ENCODE measurements at places on chromosomes 1 and 21.

GRCh38 chr1:229230140-229230892 lies 40.6 kb upstream of the RAB4A start:
- DNase-seq, result no peak

DNA sequence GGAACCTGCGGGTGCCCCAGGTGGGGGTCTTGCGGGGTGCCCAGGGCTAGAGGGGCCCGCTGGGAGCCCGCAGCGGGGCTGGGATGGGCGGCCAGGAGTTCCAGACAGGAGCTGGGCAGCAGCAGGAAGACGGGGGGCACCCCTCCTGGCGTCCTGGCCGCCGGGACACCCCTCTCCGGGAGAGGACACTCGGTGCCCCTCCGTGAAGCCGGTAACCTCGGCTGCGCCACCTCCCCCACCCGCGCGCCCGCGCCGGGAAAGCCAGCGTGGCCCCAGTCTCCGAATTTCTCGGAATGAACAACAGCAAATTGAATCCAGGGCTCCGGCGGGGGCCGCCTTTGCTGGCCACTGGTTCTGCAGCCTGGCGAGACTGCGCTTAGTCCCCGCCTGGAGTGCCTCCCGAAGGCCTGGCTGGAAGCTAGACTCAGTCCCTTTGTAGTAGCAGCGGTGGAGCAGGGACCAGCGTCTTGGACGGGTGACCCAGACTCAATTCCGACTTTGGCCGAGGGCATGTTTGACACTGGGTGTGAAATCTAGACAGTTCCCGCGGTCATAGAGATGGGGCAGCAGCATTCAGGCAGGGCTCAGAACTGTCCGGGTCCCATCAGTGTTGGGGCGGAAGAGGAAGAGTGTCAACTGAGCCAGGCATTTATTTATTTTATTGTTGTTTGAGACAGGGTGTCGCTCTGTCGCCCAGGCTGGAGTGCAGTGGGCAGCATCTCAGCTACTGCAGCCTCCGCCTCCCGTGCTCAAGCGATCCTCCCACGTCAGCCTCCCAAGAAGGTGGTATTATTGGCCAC lies 773 bp downstream of the IFNGR2 start:
- peak; percentile 27 for DNase-seq

DNA sequence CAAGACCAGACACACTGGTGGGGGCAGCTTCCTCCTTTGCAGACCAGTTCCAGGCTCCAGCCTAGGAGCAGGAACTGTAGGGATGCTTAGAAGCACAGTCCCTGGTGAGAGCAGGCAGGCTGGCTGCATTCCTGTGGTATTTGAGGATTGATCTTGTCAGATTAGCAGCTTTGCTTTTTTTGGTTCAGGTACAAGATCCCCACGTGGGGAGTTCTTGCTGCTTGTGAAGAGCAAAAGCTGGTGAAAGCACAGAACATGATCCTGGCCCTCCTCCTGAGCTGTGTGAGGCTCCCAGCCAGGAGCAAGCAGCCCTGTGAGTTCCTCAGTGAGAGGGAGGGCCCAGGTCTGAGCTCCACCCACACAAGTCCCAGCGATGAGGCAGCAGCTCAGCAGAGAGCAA lies 75.3 kb upstream of the ARTN start:
- no peak for DNase-seq

DNA sequence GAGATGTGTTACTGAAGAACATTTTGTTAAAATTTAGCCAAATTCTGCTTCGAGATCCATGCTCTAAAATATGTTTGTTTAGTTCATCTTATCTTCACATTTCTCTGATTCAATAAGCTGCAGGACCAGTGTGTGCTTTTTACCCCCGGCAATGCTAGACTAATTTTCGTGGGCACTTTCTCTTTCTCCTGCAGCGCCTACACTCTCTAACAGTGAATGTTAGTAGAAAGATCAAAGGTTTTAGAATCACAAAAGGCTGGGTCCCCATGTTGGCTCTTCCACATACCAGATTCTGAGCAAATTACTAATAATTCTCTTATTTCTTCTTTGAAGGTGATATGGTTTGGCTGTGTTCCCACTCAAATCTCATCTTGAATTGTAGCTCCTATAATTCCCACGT lies 8.5 kb downstream of the CHML start:
- DNase-seq, result no peak

GRCh38 chr1:239053279-239053678 lies 333.1 kb upstream of the CHRM3 start:
- DNase-seq, result no peak

DNA sequence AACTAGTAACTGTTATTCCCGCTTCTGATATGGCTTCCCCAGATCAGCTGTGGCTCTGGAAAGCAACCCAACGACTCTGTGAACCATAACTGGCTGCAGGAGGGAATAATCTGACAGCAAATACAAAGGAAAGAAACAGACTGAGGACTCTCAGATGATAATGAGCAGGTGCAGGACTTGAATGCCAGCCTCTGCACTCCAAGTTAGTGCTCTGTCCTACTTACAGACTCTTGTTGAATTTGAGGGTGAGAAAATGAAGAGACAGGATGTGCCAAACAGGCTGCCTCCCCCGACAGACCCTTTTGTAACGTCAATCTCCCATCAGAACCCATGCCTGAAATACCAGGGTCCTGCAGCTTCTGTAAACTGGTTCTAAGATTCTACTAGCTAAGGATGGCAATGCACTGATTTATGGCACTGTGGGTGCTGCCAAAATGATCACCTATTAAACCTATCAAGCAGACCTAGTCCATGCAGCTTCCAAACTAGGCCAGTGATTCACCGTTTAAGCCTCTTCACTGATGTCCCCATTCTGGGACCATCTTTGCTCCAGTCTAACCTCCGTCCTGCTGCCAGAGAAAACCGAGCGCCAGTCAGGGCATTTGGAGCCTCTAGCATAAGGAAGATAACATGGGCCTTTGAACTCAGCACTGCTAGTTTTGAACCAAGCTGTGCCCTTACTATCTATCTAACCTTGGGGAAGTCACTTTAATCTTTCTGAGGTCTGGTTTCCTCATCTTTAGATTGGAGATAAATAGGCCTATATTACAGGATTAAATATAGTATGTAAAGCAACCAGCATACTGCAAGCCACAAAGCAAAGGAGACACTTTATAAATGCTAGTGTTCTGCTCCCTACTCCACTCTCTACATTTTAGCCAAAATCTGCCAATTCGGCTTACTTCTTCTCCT lies 4.8 kb downstream of the MKNK1 start:
- no peak for DNase-seq

DNA sequence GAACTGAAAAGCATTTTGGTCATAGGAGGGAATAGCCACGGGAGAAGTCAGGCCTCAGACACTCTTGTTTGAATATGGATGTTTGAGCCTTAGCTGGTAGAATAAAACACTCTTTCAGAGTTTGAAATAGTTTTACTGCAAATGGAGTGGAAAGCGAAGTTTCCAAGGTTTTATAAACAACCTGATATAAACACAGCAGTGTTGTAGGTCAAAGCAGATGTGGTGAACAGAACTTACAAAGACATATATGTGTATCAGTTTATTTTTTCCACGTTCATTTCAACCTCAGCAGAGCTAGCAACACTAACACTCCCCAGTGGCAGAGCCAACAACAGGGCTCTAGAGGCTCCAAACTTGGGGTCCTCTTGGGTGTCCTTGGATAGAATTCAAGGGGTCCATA lies 89.9 kb downstream of the WLS start:
- DNase-seq, result no peak

GRCh38 chr21:39022863-39023693 lies 160.2 kb downstream of the PSMG1 start:
- DNase-seq, result no peak

DNA sequence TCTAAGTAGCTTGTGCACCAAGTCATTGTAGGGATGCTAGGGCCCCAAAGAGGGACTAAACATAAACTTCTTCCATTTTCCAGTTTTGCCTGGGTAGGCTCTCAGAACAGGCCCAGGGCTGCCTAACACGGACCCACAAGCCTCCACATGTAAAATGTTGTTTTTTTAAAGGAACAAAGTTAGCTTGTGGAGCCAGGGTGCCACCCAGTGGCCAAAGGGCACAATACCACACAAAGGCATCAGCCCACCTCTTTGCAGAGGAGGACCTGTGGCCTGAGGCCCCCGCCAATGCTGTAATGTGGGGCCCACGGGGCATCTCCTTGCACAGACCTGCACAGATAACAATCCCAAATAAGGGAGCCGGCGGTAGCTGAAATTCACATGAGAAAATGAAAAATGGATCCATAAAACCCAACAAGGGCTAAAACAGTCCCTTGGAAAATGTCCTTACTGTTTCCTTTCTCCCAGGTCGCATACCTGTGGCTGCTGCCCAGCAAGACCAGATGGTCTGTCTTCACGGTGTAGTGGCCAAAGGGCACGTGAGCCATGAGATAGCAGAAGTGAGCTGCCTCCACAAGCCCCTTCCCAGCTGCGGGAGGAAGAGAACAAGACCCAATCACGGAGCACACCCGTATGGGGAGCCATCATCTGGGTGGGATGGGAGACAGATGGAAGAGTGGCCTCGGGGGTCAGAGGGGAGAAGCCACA lies 23.8 kb downstream of the SEC16B start:
- DNase-seq, result no peak

GRCh38 chr1:153537376-153537730 lies 1.6 kb upstream of the S100A6 start:
- no peak for DNase-seq

Data from stimulated activated CD4-positive, alpha-beta T cell treated with anti-CD3 and anti-CD28 coated beads, Interleukin-4, amount 100 ng/mL, for 24 hours (primary cell).